RWPE2 (cell line): ENCODE measurements at places on chromosomes 2 and 18.

DNA sequence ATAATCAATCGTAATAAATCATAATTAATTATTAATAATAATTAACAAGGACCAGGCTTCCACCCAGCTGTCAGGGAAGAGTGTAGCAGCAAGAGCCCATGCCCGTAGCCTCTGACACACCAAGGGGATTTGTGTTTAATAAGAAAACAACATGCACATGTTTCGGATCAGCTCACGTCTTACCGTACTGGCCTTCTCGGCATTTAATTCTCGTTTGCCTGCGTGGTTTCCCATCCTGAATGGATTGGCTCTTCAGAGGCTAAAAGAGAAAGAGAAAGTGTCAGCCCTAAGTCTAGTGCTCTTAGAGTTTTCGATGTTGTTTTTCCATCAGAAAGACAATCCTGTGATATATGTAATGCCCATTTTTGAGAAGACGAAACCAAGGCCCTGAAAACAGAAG lies 27.6 kb downstream of the MBP start:
- DNase-seq = no peak

- DNase-seq = no peak
These were observed 365.3 kb downstream of the ERBB4 start for GRCh38 chr2:212173331-212173730.

DNA sequence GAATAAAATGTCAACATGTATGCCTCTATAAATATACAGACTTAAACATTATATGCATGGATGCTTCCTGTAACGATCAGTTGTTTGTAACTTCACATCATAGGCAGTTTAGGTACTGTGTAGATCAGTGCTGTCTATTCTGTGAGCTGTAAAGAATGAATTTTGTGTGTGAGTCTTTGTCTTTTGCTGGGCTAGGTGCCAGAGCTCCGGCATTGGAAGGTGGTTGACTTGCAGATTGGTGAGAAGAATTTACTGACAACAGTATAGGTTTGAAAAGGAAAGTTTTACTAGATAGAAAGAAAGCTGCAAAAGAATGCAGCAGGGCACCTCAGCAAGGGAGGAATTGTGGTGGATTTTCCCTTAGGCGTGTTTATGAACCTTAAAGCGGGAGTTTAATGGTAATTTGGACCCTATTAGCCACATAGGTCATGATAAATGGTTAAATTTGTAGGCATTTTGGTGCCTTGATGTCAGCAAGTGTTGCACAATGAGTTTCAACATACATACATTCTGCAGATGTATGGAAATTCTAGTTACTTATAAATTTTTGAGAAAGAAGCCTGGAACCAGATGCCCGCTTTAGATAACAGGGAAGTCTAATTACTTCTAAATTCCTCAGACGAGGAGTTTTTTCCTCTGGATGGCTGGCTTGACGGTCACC lies 6.7 kb upstream of the QPCT start:
- DNase-seq = no peak

- DNase-seq = no peak
These were observed 275.7 kb upstream of the FN1 start for GRCh38 chr2:215711471-215712034.

- no peak for DNase-seq
These were observed 442.6 kb downstream of the CMPK2 start for GRCh38 chr2:6423157-6423556.

DNA sequence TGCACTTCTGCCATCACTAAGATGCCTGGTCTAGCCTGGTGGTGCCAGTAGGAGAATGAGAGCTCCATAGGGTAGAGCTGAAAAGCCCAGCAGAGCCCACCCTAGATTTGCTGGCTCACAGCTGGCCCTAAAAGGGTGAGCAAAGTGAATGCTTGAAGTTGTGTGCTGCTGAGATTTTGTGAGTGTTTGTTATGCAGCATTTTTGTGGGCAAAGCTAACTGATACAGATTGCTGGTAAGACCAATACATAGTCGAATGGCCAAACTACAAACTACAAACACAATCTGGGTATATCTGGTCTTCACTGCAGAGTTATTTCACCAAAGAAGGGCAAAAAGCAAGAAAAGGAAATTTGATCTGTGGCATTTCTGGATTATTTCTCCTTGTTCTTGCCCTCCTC lies 7.1 kb upstream of the AGAP1 start:
- no peak for DNase-seq

GRCh38 chr2:169562519-169562918 lies 11.1 kb downstream of the FASTKD1 start:
- DNase-seq = no peak

DNA sequence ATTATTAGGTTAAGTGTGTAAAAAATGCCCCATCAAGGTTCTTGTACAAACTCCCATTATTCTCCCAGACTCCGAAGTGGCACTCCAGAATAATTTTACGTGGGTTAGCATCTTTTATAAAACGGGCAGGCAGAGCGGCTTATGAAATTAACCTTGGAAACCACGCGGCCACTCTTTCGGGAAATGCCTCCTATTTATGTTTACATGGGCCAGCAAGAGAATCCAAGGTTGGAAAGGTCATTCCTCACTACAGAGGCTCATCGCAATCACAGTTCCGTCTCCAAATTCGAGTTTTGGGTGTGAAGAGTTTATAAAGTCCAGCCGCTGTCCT lies 1.2 kb upstream of the IMPA2 start:
- DNase-seq = no peak

GRCh38 chr2:117378653-117379052 lies 435.8 kb upstream of the DDX18 start:
- no peak for DNase-seq

GRCh38 chr2:84212611-84213314 lies 246.3 kb downstream of the SUCLG1 start:
- DNase-seq = no peak

GRCh38 chr2:17571681-17572080 lies 31.2 kb downstream of the VSNL1 start:
- DNase-seq = no peak

DNA sequence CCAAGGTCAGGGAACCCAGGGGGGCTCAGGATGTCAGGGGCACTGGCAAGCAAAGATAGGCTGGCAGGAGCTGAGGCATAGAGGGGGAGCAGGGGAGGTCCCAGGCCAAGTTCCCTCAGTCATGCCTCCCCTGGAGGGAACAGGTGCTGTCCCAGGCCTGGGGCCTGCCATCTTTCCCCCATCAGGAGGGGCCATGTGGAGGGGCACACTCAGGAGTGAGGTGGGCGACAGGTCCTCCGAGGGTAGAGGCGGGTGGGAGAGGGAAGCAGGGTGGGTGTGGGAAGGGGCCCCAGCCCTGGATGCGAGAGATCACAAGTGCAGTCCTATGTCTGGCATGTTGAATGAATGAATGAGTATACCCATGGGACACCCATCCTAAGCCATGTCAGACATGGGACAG lies 127.7 kb upstream of the GLI2 start:
- DNase-seq = no peak

DNA sequence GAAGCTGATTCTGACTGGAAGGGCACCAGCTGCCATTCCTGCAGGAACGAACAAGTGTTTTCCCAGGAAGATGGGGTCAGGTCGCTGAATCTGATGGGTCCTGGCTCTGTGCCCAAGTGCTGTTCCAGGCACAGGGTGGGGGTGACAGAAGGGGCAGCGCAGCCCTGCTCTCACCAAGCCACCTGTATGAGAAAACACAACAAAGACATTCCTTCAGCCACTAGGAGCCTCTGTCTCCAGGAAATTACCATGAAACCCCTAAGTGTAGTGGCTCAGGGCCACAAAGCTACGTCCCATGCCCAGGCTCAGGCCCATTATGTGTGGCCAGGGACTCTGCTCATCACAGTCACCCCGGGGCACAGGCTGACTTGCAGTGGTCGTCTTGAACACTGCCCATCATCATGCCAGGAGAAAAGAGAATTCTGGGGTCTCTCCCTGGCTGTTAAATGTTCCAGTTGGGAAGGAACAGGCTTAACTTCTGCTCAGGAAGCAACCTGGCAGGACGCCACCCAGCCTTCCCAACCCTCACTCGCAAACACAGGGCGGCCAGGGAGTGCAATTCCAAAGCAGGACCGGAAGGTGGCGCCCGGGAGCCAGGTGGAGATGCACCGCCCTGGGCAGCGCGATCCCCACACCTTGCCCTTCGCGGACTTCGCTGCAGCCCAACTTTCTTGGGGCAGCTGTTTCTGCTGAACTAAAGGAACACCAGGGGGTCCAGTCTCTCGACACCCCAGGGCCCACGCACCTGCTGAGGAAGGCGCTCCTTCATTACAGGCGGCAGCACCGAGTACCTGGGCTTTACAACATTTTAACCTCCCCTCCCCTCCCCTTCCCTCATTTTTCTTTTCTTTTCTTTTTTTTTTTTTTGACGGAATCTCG lies 11.0 kb upstream of the SFTPB start:
- DNase-seq = no peak

DNA sequence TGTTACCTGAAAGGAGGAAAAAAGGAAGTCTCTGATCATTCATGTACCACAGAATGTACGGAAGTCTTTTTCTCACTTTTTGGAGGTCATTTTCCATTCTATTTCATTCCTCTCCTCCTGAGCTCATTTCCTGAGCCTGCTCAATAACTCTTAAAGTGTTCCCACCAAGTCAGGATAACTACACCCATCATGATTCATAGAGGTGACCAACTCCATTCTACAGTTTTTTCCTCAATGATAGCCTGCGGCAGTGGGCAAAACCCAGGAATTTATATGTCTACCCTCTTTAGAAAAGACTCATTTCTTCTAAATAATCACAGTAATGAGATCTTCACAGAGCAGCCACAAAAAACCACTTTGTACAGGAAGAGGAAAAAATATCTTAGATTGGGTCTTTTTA lies 372.5 kb downstream of the RBM43 start:
- DNase-seq = no peak

DNA sequence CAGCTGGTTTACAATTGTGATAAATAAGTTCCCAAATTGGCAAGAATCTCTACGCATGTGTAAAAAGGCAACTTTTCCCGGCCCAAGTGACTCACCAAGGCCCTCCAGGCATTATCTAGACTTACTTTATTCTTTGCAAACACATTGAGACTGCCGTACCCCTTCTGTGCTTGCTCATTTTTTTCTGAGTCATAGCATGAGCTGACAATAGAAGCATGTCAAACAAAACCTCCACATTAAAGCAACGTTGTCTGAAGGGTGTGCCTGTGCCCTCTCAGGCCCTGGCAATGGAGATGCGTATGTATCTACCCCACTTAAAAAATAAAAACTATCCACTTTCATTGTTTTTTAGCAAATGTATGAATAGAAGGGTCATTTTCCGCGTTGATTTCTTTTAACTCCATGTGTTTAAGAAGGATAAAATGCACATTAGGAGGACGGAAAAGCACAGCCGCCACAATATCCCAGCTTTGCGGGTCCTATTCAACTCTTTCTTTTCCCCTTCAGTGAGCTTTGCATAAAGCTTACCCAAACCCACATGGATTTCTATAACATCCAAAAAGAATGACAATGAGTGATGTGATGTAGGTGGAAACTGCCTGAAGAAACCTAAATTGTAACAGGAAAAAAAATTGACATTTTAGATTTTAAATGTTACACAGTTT lies 298.2 kb downstream of the CDCA7 start:
- DNase-seq = peak; percentile 84

DNA sequence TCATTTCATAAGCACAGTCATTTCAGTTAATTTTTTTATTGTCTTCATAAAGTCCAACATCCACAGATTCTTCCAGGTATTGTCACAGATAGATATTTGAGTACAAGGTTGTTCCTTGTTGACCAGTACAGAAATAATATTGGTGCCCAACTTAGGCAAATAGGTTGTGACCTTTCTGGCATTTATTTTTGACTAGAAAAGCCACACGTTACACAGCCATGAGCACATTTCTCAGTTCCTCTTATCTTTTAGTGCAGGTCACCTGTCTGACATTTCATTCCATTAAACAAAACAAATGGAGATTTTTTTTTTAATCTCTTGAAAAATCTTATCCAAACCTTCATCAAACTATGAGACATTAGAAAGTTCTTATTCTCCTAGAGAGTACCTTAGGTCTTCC lies 428.8 kb downstream of the ZNF521 start:
- no peak for DNase-seq

- DNase-seq = no peak
These were observed 142.9 kb upstream of the SMAD2 start for GRCh38 chr18:48073211-48073930.

DNA sequence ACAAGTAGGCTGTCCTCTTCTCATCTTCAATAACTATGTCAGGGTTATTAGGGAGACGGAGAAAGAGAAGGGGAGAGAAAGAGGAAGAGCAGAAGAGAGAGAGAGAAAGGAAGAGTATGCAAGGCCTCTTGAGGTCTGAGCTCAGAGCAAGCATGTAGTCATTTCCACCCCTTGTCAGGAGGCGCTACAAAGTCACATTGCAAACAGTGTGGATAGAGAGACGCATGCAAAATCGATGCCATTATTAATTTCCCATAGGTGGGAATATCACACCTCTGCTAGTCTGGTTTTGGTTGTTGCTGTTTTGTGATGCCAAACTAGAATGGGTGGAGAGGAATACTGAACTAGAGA lies 24.2 kb upstream of the SERPINE2 start:
- no peak for DNase-seq

GRCh38 chr18:59459369-59460071 lies 100.5 kb upstream of the LMAN1 start:
- DNase-seq = no peak

DNA sequence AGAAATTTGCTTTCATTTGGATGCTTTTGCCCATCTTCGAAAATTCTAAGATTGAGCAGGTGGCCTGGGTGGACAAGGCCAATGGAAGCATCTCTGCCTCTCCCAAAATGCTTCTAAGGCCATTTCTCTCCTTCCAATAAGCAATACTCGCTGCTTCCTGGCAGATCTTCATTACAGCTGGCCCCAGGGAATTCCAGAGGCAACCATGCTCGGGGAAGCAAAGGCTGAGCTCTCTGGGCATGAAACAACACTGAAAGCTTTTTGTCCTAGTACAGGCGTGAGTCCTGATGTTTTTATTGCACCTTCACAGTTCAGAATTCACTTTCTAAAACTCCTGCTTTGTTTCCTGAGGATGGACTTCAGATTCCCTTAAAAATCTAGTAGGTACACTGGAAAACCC lies 11.8 kb upstream of the NEDD4L start:
- DNase-seq = no peak

DNA sequence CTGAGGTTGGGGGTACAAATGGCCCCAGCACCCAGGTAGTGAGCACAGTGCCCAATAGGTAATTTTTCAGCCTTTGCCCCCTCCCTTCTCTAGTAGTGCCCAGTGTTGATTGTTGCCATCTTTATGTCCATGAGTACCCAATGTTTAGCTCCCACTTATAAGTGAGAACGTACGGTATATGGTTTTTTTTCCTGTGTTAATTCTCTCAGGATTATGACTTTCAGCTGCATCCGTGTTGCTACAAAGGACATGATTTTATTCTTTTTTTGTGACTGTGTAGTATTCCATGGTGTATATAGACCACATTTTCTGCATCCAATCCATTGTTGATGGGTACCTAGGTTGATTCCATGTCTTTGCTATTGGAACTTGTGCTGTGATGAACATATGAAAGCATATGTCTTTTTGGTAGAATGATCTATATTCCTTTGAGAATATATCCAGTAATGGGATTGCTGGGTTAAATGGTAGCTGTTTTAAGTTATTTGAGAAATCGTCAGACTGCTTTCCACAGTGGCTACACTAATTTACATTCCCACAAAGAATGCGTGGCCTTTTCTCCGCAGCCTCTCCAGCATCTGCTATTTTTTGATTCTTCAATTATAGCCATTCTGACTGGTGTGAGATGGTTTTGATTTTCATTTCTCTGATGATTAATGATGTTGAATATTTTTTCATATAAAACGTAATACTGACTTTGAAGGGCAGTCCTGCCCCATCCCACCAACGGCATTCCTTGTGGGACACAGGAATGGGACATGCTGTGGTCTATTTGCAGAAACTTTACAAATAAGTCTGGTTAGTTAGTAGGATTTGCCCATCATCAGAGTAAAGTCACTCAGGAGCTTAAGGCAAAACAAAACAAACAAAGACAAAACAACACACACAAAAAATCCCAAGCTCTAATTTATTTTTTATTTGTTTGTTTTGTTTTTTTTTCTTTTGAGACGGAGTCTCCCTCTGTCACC lies 135.0 kb downstream of the MYCN start:
- DNase-seq = no peak
